ENCODE measurements at places on chromosomes 4 and X.
A peak's percentile ranks its signal among the peaks of the same experiment; 100 is the strongest.

GRCh38 chr4:153788413-153789276 is at the start of gene SFRP2:
Gene SFRP2 (minus strand): TSS chr4:153789083. CDS start chr4:153788835, 248 bp downstream.
- DNase-seq, result peak; percentile 4

GRCh38 chr4:142282870-142283431 is 563.1 kb downstream of the INPP4B start:
- no peak for DNase-seq

GRCh38 chr4:26151615-26152014 is 169.2 kb upstream of the RBPJ start:
- DNase-seq, result no peak

GRCh38 chr4:183181081-183181480 is 82.0 kb downstream of the WWC2 start:
- peak; percentile 18 for DNase-seq

- DNase-seq, result no peak
Measured at GRCh38 chr4:90876296-90876695, 749.1 kb downstream of the CCSER1 start.

GRCh38 chr4:69467797-69468196 is 27.9 kb downstream of the UGT2B4 start:
- DNase-seq, result no peak

- DNase-seq, result peak; percentile 1
Measured at GRCh38 chrX:138847930-138848329, 136.4 kb upstream of the FGF13 start.
